ENCODE measurements at places on chromosomes 4 and X. TPM values are rescaled to one million over a fixed set of nuclear protein-coding genes. Genes with fewer than 3 reads are reported as not detected.

Gene SCML2
- 0.41 TPM for polyA plus RNA-seq

Gene HEPH
- polyA plus RNA-seq, result 0.01 TPM

Gene NXF2
- not detected for polyA plus RNA-seq

Gene ANAPC10
- 21.3 TPM for polyA plus RNA-seq

Gene DCHS2
- polyA plus RNA-seq, result not detected

Gene TRPC5OS
- not detected for polyA plus RNA-seq

Gene ARX
- not detected for polyA plus RNA-seq

Gene FAM133A
- not detected for polyA plus RNA-seq

Gene NHS
- 1.3 TPM for polyA plus RNA-seq

Gene GNRHR
- not detected for polyA plus RNA-seq

Gene AFM
- polyA plus RNA-seq, result not detected

Gene ADGRG4
- polyA plus RNA-seq, result not detected

Gene TCP11X2
- polyA plus RNA-seq, result not detected

Data from CD14-positive monocyte (primary cell).